Activated CD4-positive, alpha-beta T cell treated with anti-CD3 and anti-CD28 coated beads, Interleukin-2, amount 50 U/mL, for 16 hours (primary cell): ENCODE measurements at places on chromosomes 7 and 10.
A peak's percentile ranks its signal among the peaks of the same experiment; 100 is the strongest.

DNA sequence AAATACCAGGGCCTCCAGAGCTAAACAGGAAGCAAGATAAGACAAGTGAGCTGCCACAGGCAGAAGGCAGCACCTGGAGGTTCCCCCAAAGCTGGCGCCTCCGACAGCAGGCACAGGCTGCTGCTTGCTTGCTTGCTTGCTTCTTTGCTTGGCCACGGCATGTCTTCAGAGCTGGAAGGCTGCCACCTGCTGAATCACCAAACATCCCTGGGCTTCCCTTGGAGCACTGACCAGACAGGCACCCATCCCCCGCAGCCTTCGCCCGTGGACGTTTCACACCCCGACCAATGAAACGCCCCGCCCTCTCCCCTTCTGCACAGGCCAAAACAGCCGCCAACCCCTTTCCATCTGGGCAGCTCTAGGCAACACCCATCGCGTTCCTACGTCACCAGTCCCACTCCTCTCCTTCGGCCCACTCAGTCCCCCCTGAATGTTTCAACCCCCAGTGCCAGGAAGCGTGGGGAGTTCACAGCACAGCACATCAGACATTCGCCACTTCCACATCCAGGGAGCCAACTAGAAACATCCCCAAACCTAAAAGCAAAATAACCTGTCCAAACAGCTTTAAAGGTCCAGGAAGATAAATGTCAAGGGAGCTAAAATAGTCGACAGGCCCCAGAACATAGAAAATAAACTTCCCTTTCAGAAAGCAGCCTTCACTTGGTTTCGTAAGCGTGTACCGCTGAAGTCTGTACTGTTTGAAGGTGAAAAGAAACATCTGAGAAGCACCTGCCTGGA lies 1.6 kb downstream of the SGMS1 start:
- peak; percentile 65 for DNase-seq

- no peak for DNase-seq
Measured at GRCh38 chr10:116775488-116776400, 33.4 kb upstream of the HSPA12A start.

DNA sequence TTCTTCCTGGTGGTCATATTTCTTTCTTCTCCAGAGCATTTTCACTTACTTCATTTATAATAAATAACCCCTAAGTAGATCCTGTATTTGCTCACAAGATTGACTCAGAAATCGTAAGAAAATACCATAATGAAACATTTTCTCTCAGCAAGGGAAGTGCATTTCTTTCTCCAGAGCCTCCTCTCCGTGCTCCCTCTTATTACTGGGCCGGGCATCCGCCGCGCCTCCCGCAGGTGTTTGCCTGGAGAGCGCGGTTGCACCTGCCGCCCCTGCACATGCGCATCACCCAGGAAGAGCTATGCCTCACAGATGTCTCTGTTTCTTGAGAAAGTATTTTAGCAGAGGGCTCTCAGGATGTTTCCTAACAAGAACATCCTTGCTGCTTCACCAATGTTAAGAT lies 509.2 kb downstream of the TCERG1L start:
- no peak for DNase-seq

DNA sequence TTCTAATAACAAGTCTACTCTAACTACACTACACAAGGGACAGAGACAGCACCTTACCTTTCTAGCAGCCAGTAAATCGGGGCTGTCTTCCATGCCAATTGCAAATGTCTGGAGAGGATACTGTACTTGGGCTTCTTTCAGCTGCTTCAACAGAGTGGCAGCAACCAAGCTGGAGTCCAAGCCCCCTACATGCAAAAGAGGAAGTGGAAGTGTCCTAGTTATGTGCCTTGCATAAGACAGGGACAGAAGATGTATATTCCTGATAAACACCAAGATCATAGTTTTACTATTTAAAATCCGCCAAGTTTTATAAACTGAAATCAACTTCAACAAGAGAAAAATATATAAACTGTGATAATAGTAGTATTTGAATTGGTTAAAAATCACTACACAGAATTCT lies 14.0 kb downstream of the ASNS start:
- no peak for DNase-seq

- DNase-seq: no peak
Measured at GRCh38 chr10:88256013-88256680, 327.0 kb downstream of the RNLS start.

GRCh38 chr10:133379152-133379800 lies at the start of gene PAOX:
PAOX (plus strand) TSS chr10:133379262; CDS start chr10:133379317, 55 bp downstream.
- DNase-seq: peak; percentile 29

DNA sequence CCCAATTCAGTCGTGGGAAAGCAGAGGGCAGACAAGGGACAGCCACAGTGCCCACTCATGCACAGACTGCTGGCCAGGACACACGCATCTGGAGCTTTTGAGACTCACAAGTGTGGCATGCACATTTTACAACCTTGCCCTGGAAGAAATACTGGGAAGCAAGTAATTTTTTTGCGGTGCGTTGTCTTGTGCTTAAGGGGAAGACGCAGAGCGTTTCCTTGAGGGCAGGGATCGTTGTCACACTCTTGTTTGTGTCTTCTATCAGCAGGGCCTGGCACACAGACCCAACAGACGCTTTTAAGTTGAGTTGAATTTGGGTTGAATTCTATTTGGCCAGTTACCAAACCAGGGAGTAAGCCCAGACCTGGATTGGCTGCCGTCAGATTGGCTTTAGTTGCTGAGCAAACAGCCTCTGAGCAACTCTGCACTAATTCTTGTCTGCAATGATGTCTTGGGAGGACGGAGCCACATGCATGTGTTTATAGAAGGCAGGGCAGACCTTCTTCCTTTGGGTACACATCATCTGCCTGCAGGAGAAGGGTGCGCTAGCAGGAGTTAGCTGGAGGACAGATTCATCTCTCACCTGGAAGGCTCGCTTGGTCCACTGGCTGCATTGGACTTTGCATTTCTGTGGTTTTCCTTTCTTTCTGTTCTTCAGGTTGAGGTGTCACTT lies 38.4 kb downstream of the IL2RA start:
- no peak for DNase-seq

DNA sequence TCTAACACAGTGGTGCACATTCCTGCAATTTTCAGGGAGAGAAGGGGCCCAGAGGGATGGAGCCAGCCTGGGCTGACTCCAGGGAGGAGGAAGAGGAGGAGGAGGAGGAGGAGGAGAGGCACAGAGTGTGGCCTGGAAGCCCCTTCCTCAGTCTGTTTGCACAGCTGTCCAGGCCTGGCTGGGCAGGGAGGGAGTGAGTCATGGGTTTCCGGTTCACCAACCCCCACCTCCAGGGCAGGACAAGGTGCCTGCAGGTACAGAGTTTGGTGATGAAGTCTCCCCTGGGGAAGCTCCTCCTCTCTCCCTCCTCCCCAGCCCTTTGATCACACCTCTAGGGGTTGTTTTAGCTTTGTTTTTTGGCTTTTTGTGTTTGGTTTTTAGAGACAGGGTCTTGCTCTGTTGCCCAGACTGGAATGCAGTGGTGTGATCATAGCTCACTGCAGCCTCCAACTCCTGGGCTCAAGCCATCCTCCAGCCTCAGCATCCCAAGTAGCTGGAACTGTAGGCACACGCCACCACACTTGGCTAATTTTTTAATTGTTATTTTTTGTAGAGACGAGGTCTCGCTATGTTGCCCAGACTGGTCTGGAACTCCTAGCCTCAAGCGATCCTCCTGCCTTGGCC lies 77.5 kb upstream of the CUX1 start:
- peak; percentile 8 for DNase-seq

DNA sequence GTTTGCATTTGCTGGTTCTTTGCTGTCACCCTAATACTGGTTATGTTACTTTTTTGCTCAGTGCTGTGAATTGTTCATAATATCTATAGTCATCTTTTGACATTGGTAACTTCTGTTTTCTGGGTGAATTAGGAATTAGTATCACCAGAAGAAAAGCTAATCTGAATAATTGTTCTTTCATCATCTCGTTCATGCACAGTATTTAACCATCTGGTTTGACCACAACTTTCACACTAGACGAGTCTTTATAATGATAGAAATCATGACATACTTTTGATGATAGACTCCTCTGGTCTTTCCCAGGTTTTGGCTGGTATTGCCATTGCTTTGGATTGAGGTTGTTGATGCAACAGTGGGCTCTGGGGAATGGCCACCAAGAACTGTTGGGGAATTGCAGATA lies 25.1 kb downstream of the SGPL1 start:
- no peak for DNase-seq

DNA sequence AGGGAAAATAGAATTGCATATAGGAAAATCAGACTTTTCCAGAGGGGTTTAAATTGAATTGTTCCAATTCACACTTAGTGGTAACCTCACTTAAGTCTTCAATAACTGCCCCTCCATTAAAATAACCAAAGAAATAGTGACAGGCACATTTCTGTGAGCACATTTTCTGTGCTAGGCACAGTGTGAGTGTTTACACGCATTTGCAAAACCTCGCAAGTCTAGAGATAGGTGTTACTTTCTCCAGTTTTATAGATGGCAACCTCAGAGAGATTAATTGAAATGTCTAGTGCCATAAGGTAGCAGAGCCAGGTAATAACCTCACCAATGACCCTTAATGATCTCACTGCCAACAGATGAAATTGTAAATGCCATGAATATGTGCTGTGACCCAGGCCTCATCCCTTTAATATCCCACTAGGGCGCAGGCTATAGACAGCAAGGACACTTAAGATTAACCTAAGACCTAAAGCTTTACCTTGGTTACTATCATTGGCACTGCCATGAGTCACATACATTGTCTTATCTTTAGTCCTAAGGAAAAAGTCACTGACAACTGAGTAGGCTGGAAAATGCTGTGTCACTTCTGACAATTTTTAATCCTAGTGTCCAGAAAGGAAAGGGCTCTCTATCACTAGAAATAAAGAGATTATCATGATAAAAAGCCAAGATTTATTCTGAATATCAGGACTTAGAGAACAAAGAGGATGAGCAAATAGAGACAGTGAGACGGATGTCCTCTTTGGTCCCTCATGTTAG lies 187.8 kb downstream of the PPP1R17 start:
- no peak for DNase-seq

- no peak for DNase-seq
Measured at GRCh38 chr10:27258838-27259812, 18.5 kb upstream of the ACBD5 start.

GRCh38 chr7:117665368-117665767 lies 185.5 kb downstream of the CFTR start:
- DNase-seq: no peak

DNA sequence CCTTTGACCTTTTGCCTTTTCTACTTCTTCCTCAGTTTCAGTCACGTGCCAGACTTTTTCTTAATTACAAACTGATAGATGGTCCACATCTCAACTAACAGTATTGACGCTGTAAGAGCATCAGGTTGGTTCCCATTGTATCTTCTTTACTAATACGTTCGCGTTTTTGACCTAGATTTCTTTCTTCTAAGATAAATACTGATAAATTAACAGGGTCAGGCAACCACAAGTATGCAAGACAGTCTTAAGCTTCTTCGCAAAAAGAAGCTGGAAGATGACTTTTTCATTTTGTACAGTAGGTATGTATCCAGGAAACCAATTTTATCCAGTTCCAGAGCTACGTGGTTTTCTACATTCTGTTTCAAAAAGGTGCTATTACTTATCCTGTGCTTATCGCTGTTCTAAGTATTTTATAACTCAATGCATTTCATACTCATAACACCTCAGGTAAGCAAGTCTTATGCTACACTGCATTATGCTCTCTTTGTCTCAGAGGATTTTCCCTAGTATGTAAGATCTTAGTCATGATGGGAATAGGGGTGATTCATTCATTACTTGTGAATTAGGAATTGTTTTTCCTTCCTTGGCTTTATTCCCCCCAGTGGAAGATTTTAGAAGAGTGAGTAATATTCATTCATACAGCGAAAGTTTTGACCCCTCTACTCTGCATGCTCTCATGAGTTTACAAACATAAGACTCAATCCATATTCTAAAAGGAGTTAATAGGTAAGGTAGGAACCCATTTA lies 955 bp downstream of the DUS4L start:
- DNase-seq: no peak

DNA sequence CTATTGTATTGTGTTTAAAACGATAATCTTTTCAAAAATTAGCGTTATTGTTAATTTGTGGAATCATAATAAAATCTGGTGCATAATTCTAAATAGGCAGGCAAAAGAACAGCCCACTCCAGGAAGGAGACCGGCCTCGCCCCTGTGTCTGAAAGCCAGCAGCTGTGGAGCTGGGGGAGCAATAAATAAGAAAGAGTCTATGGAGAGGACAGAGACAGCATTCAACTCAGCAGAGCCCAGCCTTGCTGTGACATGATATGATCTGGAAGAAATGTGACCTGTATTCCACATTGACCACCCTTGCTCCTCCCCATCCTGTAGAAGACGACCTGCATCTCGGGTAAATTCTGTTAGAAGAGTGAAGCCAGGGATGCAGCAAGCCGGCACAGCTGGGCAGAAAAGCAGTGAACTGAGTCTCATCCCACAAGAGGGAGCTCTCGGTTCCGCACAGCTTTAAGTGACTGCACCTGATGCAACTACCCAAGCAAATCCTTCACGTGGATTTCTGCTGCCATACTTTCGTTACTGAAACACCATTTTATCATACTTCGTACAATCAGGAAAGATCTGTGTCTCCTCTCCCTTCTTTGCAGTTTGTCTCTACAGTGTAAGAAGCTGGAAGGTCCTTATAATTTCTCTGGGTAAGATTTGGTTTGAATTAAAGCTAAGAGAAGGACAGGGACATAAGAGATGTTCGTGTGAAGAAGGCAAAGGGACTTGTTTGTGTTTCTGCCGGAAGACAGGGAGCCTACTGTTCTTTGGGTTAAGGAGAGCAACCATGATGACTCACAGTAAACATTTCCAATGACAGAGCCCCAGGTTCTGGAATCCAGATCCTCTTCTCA lies 427.1 kb downstream of the GPAM start:
- peak; percentile 2 for DNase-seq

DNA sequence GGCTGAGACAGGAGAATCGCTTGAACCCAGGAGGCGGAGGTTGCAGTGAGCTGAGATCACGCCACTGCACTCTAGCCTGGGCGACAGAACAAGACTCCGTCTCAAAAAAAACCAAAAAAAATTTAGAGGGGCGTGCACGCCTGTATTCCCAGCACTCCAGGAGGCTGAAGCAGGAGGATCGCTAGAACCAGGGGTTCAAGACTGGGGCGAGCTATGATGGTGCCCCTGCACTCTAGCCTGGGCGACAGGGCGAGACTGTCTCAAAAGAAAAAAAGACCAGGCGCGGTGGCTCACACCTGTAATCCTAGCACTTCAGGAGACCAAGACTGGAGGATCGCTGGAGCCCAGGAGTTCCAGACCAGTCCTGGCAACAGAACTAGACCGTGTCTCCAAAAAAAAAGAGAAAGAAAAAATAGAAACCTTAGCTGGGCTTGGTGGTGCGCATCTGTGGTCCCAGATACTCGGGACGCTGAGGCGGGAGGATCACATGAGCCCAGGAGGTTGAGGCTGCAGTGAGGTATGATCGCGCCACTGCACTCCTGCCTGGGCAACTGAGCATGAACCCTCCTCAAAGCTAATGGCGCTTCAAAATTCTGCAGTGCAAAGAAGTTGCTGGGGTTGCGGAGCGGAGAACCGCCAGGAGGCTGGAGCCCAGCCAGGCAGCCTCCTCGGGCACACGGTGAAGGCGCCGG lies 382 bp upstream of the MBLAC1 start:
- no peak for DNase-seq
